ENCODE measurements at places on chromosomes 1 and 21.

DNA sequence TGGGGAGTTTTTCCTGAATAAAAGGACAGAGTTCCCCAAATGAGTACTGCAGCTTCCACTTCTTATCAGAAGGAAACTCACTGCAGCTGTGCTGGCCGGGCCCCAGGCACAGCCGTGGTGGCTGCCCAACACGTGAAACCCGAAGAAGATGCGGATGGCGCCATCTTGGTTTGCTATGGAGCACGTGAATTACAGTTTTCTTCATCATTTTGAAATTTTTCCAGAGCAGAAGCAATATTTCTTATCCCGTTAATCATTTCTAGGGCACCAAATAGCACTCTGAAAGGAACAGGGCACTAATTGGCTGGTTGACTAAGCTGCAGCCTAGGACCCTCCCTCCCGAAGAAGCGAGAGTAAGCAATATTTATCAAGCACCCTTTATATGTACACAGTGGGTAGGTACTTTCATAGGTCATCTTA lies 63.2 kb upstream of the EPS8L3 start:
- peaks cover 1% of the 10 kb centered on the region for H3K36me3 ChIP-seq
- no peak overlapping the region for H3K4me3 ChIP-seq
- peaks cover 12% of the 10 kb centered on the region for H3K27me3 ChIP-seq

DNA sequence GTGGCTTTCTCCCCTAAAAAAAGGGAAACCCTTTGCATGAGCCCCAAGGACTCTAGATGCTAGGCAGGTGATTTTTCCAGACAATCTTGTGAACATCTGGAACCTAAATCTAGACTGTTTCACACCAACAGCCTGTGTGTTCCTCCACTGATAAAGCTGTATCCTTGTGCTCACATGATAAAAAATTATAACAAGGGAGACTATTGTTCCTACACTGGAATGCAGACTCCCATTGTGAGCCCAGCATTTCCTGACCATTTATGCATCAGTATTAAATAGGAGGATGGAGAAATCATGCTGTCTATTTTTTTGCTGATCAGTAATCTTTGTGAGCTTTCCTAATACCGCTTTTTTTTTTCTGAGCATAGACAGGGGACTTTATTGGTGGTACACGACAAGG lies 52.5 kb downstream of the ZNF697 start:
- no peaks in the 10 kb centered on the region for H3K4me1 ChIP-seq
- H3K27me3 ChIP-seq = peaks cover 4% of the 10 kb centered on the region
- no peaks in the 10 kb centered on the region for H3K36me3 ChIP-seq
- DNase-seq = no peak
- H3K27ac ChIP-seq = no peak overlapping the region

- H3K27me3 ChIP-seq = no peaks in the 10 kb centered on the region
- peak; percentile 75 for DNase-seq
- peak overlapping the region; percentile 94 for H3K27ac ChIP-seq
- H3K4me3 ChIP-seq = peak overlapping the region; percentile 90
- no peaks in the 10 kb centered on the region for H3K36me3 ChIP-seq
These were observed 12.4 kb upstream of the SLC19A1 start for GRCh38 chr21:45554477-45555175.

DNA sequence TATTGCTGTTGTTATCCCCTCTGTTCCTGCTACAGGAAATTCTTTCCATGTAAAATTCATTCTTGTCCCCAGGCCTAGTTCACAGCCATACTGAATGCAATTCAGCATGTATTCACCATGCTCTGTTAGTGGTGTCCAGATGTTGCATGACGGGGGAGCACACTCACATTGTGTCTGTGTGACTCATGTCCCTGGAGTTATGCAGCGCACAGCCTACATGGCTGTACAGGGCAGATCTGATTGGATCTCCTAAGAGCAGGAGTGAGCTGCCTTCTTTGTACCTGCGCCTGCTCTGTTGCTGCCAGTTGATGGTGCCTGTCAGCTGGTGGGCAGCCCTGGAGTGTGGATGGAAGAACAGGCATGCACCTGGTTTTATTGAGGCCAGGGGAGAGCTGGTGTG lies 17.6 kb downstream of the HTR6 start:
- DNase-seq = no peak
- no peak overlapping the region for H3K4me3 ChIP-seq
- no peaks in the 10 kb centered on the region for H3K27me3 ChIP-seq
- peaks cover 12% of the 10 kb centered on the region for H3K36me3 ChIP-seq
- H3K27ac ChIP-seq = no peak overlapping the region

GRCh38 chr1:157199421-157199755 lies 61.2 kb upstream of the ETV3 start:
- no peaks in the 10 kb centered on the region for H3K4me1 ChIP-seq
- no peak overlapping the region for H3K27ac ChIP-seq
- no peaks in the 10 kb centered on the region for H3K36me3 ChIP-seq
- H3K27me3 ChIP-seq = peaks cover 50% of the 10 kb centered on the region
- DNase-seq = no peak
- H3K4me3 ChIP-seq = no peak overlapping the region

DNA sequence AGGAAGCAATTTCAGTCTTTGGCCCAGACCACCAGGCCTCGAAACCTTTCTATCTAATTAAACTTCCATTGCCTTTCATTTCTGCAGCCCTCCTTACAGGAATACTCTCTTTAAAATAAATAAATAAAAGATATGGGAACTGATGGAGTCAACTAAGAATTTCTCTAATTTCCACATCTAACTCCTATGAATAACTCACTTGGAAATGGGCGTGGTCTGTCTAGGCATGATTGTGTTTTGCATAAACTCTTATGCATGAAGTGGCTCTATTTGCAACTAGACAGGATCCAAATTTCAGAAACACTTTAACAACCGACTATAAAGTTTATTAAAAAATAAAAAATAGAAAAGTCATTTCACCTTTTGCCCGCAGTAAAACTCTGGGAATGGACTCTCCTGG lies 199.5 kb downstream of the ADSS2 start:
- H3K27ac ChIP-seq = no peak overlapping the region
- peaks cover 27% of the 10 kb centered on the region for H3K4me1 ChIP-seq
- H3K27me3 ChIP-seq = no peaks in the 10 kb centered on the region
- no peak overlapping the region for H3K4me3 ChIP-seq
- DNase-seq = no peak
- no peaks in the 10 kb centered on the region for H3K36me3 ChIP-seq

- peaks cover 5% of the 10 kb centered on the region for H3K36me3 ChIP-seq
- no peak for DNase-seq
- peak overlapping the region; percentile 100 for H3K4me3 ChIP-seq
These were observed 1.2 kb downstream of the ALG14 start for GRCh38 chr1:95071539-95071938.

DNA sequence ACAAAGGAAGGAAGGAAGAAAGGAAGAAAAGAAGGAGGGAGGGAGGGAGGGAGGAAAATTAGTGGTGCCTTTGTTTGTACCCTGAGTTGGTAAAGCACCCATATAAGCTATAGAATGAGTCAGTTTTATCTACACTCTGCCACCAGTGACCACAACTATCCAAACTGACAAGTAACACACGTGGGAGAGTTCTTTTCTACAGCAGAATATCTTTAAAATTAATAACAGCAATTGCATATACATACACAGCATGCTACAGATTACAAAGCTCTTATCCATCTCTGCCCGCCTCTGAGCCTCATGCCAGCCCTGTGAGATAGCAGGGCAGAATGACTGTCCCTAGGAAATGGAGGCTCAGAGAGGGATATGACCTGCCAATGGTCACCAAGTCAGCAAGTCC lies 20.3 kb downstream of the CDCP2 start:
- H3K4me1 ChIP-seq = no peaks in the 10 kb centered on the region
- no peak overlapping the region for H3K27ac ChIP-seq
- DNase-seq = no peak

DNA sequence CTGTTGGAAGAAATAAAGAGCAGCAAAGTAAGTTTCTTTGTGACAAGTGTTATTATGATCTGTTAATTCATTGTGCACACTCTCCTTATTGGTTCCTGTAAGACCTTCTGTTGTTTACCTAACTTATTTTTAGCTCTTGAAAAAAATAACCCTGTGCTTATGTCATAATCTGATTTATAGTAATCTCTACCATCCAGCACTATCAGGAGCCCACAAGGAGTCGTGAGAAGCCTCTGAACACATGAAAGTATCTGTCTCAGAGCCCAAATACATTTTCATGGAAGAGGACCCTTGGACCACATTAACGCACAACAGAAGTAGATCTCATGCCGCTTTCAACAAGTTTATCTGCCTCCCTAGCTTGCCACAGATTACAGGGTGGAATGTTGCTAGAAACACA lies 45.8 kb downstream of the CENPF start:
- H3K4me3 ChIP-seq = no peak overlapping the region
- DNase-seq = no peak
- no peak overlapping the region for H3K27ac ChIP-seq
